Cerebellar nuclear complex (tissue), 1 donor: ENCODE measurements at places on chromosomes 12 and 14.

- DNase-seq, result no peak
These were observed 76.0 kb downstream of the SYNE3 start for GRCh38 chr14:95440496-95440895.

DNA sequence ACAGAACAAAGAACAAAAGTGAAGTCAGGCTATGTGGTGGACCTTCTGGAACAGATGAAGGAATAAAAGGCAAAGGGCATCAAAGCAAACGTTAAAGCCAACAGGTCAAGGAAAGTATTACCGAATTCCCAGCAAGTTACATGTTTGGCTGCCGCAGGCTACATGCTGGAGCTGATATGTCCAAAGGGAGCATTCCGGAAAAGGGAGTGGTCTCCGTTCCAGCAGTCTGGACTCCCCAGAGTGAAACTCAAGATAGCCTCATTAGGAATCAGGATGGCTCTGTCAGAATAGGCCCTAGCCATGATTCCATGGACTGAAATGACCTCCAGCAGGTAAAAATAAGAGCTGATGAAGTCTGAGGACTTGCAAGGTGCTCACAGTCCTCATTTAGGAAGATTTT is 379.8 kb upstream of the PRICKLE1 start:
- no peak for DNase-seq

- no peak for DNase-seq
These were observed 62.8 kb downstream of the HRK start for GRCh38 chr12:116818341-116818856.

- DNase-seq, result no peak
These were observed 175.0 kb upstream of the SYT10 start for GRCh38 chr12:33614630-33615029.

DNA sequence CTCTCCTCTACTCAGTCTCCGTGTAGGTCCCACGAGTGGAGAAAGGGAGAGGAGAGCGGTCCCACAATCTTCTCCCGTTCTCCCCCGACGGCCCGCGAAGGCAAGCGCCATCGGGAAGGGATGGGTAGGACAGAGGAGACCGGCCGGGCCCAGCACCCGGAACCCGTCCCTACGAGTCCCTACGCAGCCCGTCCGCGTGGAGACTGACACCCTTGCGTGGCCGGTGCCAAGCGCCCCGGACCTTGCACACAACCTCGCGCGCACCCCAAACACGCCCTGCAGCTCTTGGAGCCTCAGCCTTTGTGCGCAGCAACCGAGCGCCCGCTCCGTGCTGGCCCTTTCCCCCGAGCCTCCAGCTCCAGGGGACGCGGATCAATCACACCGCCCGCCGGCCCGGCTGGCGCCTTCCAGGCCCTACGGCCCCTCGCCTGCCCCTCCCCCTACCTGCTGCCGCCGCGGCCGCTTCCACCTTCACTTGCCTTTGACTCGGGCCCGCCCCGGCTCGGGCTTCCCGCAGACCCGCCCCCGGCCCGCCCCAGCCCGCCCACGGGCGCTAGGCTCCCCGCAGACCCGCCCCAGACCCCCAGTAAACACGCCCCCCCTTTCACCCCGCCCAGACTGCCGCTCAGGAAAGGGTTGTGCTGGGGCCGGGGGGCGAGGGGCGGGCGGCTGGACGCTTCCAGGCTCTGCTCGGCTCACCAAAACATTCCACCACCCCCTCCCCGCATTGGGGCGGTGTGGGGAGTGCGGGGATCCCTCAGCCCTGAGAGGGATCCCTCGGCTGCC is at the start of gene NDRG2:
NDRG2 (minus strand) TSS at position 477 of the 786 bp plus-strand sequence. CDS start 1,746 bp downstream, outside the sequence.
- no peak for DNase-seq

GRCh38 chr14:94269156-94269555 is 23.9 kb downstream of the SERPINA10 start:
- DNase-seq, result no peak

GRCh38 chr12:25904442-25904841 is 54.0 kb upstream of the RASSF8 start:
- no peak for DNase-seq

GRCh38 chr14:61308198-61308597 is 13.2 kb upstream of the PRKCH start:
- no peak for DNase-seq

DNA sequence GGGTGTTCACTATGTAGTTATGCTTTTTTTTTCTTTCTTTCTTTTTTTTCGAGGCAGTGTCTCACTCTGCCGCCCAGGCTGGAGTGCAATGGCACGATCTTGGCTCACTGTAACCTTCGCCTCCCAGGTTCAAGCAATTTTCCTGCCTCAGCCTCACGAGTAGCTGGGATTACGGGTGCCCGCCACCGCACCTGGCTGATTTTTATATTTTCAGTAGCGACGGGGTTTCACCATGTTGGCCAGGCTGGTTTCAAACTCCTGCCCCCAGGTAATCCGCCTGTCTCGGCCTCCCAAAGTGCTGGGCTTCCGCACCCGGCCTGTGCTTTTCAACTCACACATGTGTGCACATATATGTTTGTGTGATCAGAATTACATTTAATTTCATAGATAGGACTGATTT is 38.9 kb upstream of the AMN start:
- no peak for DNase-seq

DNA sequence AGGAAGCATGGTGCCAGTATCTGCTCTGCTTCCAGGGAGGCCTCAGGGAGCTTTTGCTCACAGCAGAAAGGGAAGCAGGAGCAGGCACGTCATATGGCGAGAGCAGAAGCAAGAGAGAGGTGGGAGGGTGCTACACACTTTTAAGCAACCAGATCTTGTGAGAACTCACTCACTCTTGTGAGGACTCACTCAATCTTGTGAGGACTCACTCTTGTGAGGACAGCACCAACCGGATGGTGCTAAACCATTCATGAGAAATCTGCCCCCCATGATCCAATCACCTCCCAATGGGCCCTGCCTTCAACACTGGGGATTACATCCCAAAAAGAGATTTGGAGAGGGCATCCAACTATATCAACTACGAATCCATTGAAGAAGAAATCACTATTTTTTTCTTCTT is 34.3 kb upstream of the LMNTD1 start:
- DNase-seq, result no peak

- no peak for DNase-seq
These were observed 203.4 kb downstream of the TMX1 start for GRCh38 chr14:51443195-51444018.

GRCh38 chr14:89032086-89032649 is 207.7 kb downstream of the TTC8 start:
- DNase-seq, result no peak

DNA sequence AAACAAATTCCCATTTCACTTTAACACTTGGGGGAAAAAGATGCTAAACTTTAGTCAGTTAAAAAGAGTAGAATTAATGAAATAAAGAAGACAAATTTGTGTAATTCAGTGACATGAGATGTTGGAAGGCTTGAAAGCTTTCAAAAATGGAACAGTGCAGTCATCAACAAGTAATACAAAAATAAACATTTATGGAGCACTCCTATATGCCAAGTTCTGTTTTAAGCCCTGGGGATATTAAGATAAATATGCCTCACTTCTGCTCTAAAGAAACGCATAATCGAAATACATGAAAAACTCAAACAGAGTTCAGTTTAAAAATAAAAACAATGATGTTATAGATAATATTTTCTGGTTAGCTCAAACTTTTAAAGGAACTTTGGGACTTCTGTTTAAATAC is 93.0 kb downstream of the KCNH5 start:
- no peak for DNase-seq
